ENCODE measurements at places on chromosomes 6 and 20.

GRCh38 chr6:906920-907319, 214.0 kb upstream of the EXOC2 start:
- DNase-seq: no peak

GRCh38 chr6:104930939-104931338, 26.0 kb upstream of the LIN28B start:
- DNase-seq: no peak

- DNase-seq: no peak
Measured at GRCh38 chr20:60903325-60903971, 348.6 kb upstream of the CDH4 start.

GRCh38 chr20:38221119-38221589, 39.4 kb downstream of the KIAA1755 start:
- DNase-seq: no peak

DNA sequence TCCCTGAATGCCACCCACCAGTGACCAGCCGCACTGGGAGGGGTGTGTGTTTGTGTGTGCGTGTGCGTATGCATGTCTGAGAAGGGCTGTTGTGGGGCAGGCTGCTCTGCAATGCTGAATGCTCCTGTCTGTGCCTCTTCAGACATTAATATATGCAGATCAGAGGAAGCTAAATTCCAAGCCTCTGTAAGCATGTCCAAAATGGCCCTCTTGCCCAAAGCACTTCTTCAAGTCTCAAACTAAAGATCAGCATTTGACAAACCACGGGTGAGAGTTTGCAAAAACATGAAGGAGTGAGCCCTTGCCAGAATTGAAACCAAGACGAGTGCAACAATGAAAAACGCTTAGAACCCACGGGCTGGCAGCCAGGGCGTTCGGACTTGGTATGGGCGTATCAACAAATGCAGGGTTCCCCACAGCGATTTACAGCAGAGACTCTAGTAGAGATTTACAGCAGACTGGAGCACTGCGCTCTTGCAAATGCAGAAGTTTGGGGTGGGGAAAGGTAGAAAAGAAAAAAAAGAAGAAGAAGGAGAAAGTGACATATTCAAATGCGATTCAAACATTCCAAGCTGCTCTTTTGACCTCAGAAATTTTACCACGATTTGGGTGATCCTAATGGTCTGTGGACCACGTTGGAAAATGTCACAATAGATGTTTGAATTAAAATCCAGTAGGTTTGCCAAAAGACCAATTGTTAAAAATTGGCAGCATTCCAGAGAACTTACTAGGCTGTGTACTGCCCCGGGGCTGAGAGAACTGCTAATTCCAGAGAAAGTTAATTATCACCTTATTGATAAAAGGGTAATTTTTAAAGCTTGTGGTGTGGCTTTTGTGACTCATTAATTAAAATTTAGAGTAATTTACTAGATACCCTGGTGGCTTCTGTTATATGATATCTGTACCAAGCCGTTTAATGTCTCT, 3.5 kb downstream of the SCML4 start:
- no peak for DNase-seq

GRCh38 chr20:21840991-21841390, 135.5 kb downstream of the PAX1 start:
- DNase-seq: no peak

- no peak for DNase-seq
Measured at GRCh38 chr6:88952065-88952704, 11.2 kb downstream of the RNGTT start.

DNA sequence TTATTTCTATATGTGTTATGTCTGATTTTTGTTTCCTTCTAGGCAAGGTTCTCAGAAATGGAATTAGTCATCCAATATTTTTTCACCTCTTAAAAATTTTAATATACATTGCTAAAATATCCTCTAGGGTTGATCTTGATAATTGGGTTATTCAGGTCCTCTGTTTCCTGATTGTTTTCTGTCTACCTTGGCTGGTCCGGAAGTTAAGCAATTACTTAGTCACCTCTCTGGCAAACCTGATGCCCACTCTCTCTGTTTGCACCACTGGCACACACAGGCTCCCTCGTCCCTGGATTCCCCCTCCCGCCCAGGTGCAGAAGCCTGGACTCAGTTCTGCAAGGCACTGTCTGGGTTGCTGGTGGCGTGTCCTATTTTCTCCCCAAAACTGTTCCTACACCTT, 27.7 kb downstream of the CST9L start:
- DNase-seq: no peak

DNA sequence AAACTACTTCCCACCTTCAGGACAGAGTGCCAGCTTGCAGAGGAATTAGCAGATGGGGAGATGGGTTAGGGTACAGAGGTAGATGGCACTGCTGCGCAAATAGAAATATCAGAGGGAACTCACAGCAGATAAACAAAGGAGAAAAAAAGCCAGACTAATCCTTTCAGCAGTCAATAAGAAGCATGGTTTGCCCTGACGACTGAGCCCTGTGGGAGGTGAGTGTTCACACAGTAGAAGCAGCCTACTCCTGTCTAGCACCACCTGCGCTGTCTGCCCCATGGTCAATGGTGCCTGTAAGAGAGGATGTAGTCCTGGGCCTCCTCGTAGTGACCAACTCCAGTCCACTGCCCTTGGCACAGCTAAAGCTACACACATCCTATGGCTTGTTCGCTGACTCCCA, 174.1 kb downstream of the IBTK start:
- no peak for DNase-seq

- no peak for DNase-seq
Measured at GRCh38 chr6:148530394-148530953, 187.8 kb downstream of the SASH1 start.

DNA sequence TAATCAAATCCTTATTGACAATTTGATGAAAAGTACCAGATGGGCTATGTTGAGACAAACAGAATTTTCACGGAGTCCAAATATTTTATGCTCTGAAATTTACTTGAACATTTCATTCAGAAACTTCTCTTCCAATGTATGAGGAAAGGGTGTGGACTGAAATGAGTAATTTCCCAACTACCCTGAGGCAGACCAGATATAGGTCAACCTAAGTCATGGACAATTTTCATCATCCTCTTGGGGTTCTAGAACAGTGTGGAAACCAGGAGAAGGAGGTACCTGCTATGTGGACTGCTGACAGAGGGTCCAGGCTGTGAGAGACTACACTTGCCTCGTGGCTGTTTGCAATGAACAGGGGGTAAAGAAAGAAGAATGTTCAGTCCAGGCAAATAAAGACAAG, 323.0 kb downstream of the ESR1 start:
- DNase-seq: no peak

DNA sequence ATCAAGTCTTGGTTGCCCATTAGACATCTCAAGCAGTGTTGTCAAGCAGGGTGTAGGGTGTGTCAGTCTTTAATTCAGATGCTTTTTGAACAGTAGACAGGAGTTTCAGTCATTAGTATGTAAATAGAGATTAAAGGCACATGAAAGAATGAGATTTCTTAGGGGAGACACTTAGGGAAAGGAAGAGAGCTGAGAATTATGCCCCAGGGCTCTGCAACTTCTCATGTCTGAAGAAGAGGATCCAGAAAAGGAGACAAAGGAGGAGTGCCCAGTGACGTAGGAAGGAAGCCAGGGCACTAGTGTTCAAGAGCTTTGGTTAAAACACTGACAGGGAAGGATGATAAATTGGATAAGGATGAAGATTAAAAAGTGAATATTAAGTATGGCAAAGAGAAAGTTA, 569.7 kb downstream of the NKAIN2 start:
- no peak for DNase-seq

DNA sequence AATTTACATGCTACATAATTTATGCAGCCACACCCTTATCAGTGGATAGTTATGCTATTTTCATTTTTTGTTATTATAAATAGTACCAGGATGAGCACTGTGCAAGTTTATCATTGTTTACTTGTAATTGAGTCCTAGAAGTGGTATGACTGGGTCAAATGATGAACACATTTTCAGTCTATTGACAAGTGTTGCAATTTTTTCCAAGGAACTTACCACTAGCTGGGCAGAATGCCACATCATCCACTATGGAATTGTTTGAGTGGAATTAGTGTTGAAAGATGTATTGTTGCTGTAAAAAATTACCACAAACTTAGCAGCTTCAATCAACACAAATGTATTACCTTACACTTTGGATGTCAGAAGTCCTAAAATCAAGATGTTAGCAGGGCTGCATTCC, 38.1 kb upstream of the OPN5 start:
- no peak for DNase-seq

GRCh38 chr6:145031001-145031400, 704.3 kb downstream of the EPM2A start:
- DNase-seq: no peak

- DNase-seq: no peak
Measured at GRCh38 chr6:25249133-25249532, 30.0 kb upstream of the CARMIL1 start.

All from stimulated activated CD8-positive, alpha-beta memory T cell treated with anti-CD3 and anti-CD28 coated beads, Interleukin-4, amount 100 ng/mL, for 4 hours (primary cell).